Forelimb muscle (tissue), 1 donor: ENCODE measurements at places on chromosomes 3 and 15. TPM values are rescaled to one million over a fixed set of nuclear protein-coding genes. Genes with fewer than 3 reads are reported as not detected.

PRSS50 gene
- 0.19 TPM for polyA plus RNA-seq

HIGD2B gene
- not detected for polyA plus RNA-seq

ZBTB38 gene
- polyA plus RNA-seq: 16.7 TPM

- DNase-seq: no peak
Observed at GRCh38 chr3:65291448-65292125, 603.8 kb upstream of the ADAMTS9 start.

- no peak for DNase-seq
Observed at GRCh38 chr3:95725770-95726169, 1088.6 kb upstream of the EPHA6 start.

GRCh38 chr3:19769694-19770093, 164.3 kb downstream of the EFHB start:
- no peak for DNase-seq

DNA sequence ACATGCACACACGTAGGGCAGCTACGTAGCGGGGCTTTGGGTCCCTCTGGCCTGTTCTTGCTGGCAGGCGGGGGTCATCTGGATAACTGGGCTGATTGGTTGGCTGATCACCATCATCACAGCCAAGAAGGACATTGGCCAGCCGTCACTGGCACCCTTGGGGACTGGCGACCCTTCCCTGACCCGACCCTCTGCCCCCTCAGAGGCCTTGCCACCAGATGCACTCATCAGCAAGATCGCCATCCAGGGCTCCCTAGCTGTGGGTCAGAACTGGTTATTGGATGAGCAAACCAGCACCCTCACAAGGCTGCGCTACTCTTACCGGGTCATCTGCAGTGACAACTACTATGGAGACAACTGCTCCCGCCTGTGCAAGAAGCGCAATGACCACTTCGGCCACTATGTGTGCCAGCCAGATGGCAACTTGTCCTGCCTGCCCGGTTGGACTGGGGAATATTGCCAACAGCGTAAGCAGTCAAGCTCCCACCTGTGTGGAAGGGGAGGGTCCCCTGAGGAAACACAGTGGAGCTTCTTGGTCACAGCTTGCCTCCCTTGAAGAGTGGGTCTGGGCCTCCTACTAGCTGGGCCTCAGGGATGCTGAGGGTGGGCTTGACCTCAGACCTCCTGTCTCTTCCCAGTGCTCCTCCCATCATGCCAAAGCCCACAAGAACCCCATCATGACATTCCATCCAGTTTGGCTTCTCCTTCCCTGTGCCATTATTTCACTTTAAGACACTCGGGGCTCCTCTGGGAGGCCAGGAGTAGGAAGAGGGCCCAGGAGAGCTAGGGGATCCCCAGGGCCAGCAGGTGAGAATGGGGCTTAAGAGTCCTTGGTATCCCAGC, 2.4 kb downstream of the DLL4 start:
- no peak for DNase-seq

AGTR1 gene
- polyA plus RNA-seq: 26.2 TPM

- DNase-seq: no peak
Observed at GRCh38 chr3:128185630-128186447, 32.6 kb downstream of the EEFSEC start.

DNA sequence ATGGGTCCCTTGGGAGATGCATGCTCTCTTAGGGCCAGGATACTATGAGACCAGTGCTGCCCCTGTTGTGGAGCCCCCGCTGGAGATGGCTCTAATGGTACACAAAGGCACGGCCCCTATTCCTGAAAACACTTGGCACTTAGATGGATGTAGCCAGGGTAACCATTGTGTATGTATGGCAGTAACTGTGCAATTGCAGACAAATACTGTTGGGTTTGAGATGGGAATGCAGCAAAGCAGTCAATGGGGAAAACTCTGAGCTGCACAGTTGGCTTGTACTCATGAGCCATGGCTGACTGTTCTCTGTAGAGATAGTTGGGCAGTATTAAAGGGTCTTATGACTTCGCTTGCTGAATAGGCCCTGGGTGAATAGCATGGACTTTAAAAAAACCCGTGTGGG, 67.9 kb upstream of the NPAP1 start:
- no peak for DNase-seq

DNA sequence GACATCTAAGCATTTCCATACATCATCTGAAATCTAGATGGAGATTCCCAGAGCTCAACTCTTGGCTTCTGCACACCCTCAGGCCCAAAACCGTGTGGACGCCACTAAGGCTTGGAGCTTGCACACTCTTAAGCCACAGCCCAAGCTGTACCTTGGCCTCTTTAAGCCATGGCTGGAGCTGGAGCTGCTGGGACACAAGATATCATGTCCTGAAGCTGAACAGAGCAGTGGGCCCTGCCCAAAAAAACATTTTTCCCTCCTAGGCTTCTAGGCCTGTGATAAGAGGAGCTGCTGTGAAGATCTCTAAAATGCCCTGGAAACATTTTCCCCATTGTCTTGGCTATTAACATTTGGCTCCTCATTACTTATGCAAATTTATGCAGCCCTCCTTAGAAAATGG, 188.7 kb upstream of the MBNL1 start:
- DNase-seq: no peak

HMCES gene
- 21.8 TPM for polyA plus RNA-seq

DNA sequence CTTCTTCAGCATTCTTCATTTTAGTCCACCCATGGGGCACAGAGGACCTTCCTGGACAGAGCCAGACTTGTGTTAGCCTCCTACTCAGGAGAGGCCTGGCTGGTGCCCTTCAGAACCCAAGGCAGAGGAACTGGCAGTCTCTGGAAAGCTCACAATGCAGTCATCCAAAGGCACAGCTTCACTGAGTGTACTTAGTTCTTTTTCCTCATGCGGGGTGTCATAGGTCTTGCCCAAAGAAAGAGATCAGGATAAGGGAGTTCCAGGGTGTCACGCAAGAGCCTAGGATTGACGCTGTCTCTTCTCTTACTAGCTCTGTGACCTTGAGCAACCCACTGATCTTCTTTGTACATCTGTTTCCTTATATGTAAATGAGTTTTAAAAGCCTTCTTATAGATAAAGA, 58.7 kb downstream of the CD200 start:
- no peak for DNase-seq

- DNase-seq: no peak
Observed at GRCh38 chr3:177633671-177634207, 436.5 kb upstream of the TBL1XR1 start.

- no peak for DNase-seq
Observed at GRCh38 chr3:46926871-46927717, 49.5 kb downstream of the CCDC12 start.

- DNase-seq: peak; percentile 6
Observed at GRCh38 chr3:87298111-87298718, 21.8 kb upstream of the POU1F1 start.

GRCh38 chr15:70098461-70099166, 897 bp upstream of the TLE3 start:
- no peak for DNase-seq

CDHR4 gene
- polyA plus RNA-seq: 0.25 TPM

SCN10A gene
- polyA plus RNA-seq: not detected

CHRM5 gene
- not detected for polyA plus RNA-seq

DAPK2 gene
- 4.4 TPM for polyA plus RNA-seq

DNA sequence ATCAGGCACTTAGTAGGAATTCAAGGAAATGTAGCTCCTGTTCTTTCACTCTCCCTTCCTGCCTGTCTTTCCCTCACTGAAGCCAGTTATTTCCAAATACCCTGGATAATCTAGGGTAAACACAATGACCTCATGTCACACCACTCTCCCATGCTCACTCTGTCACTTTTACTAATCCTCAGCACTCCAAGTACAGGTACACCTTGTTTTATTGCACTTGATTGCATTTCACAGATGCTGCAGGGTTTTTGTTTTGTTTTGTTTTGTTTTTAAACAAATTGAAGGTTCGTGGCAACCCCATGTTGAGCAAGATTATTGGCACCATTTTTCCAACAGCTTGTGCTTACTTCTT, 40.8 kb downstream of the PPM1L start:
- no peak for DNase-seq

AP3B2 gene
- 0.29 TPM for polyA plus RNA-seq

DNA sequence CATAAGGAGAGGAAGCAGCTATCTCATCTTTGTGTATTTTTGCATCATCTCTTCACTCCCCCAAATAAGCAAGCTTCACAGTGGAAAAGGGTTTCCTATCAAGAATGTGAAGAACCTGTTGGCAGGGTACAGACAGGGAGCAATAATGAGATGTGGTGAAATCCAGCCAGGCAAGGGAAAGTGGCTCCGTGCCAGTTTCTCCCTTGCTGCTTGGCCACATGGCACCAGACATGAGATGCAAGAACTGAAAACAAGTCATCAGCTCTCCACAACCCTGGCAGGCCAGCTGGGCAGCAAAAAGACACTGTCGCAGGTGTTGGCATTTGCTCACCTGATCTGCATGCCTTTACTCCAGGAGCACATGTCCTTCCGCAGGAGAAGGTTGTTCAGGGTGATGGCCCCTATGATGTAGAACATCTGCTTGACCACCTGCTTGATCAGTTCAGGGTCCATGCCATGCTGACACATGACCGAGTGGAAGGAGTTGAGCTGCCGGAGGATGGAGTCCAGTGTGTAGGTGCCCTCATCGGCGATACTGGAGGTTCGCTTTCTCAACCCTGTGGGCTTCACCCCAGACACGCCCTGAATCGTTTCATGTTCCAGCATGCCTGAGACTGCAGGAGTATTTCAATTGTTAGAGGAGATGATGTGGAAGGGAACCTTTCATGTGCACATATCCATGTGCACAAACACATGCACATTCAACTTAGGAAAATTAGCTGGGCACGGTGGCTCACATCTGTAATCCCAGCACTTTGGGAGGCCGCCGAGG, 23.3 kb upstream of the MYO5C start:
- no peak for DNase-seq

GRCh38 chr3:101687142-101687931, 819 bp upstream of the RPL24 start:
- no peak for DNase-seq

DNA sequence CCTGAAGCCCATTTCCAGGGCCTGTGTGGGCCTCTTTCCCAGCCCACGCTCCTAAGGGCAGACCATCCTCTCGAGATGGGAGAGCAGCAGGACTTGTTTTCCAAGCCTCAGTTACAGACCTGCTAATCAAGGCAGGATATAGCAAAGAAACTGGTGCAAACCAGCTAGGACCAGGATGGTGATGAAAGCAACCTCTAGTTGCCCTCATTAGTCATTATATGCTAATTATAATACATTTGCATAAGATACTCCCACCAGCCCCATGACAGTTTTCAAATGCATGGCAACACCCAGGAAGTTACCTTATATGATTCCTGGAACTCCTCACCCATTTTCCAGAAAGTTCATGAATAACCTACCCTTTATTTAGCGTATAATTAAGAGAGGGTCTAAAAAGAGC, 34.4 kb upstream of the TRH start:
- DNase-seq: no peak

LMAN1L gene
- polyA plus RNA-seq: not detected

CYP1A2 gene
- 0.10 TPM for polyA plus RNA-seq

GRCh38 chr15:80694611-80695098, 455 bp upstream of the ABHD17C start:
- DNase-seq: no peak

RTP3 gene
- polyA plus RNA-seq: 0.14 TPM

PDIA5 gene
- 18.6 TPM for polyA plus RNA-seq

GRCh38 chr3:58514405-58514804, 22.5 kb downstream of the KCTD6 start:
- DNase-seq: no peak

- no peak for DNase-seq
Observed at GRCh38 chr15:43067717-43068461, 37.9 kb downstream of the UBR1 start.

FSD2 gene
- 65.9 TPM for polyA plus RNA-seq

DNA sequence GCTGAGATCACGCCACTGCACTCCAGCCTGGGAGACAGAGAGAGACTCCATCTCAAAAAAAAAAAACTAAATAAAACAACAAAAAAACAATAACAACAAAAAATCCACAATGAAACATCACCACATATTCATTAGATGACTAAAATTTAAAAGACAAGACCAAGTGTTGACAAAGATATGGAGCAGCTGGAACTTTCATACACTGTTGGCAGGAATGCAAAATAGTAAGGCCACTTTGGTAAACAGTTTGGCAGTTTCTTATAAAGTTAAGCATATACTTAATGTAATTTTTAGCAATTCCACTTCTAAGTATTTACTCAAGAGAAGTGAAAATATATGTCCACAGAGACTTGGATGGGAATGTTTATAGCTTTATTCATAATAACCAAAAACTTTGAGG, 43.2 kb downstream of the RBP2 start:
- DNase-seq: no peak

DNA sequence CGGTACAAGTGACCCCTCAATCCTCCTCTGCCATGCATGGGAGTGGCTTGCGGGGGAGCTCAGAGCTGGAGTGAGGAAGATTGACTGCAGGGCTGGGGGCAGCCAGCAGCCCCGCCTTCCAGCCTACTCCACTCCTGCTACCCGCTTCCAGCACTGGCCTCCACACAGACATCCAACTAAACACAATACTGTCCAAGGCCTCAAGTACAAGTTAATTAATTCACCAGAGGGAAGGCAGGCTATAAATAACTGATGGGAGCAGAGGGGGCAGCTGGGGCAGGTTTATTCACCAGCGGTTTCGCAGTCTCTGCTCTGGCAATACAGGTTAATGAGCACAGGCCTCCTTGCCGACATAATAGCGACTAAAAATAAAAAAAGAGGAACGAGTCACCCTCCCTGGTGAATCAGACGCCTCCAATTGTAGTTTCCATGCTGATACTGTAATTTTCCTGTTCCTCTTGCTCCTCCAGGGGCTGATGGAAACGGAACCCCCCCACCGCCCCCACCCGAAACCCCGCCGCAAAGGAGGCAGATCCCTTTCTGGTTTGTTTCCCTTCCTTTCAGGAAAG, 166.4 kb upstream of the TLE3 start:
- no peak for DNase-seq

DNA sequence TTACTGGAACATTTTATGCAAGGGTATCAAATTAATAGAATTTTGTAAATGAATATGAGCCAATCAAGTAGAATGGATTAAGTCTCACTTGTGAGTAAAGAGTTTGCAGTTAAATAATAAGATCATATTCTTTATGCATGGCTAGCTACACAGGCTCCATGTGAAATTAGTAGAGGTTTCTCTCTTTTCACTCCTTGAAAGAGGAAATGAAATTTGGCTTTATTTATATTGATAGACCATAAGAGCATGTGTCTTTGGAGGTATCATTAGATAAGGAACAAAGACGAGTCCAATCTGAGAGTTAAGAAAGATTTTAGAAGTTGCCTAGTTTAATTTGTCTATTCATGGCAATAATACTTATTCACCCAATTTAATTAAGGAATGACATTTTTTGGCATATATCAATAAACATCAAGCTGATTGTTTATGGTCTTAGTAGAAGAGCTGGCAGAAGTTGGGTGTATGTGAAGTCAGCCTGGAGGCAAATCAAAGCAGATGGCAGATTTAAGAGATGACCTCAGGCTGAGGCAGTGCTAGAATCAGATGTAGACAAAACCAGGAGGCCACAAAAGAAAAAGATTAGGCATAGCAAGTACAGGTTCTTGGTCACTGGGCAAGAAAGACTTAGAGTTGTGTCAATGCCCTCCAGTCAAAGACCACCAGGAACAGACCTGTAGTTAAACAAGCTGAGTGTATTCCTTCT, 406.5 kb upstream of the ARHGEF26 start:
- DNase-seq: no peak

MYLK gene
- 22.3 TPM for polyA plus RNA-seq
